ENCODE measurements at places on chromosomes 13 and 19.
A peak's percentile ranks its signal among the peaks of the same experiment; 100 is the strongest.

DNA sequence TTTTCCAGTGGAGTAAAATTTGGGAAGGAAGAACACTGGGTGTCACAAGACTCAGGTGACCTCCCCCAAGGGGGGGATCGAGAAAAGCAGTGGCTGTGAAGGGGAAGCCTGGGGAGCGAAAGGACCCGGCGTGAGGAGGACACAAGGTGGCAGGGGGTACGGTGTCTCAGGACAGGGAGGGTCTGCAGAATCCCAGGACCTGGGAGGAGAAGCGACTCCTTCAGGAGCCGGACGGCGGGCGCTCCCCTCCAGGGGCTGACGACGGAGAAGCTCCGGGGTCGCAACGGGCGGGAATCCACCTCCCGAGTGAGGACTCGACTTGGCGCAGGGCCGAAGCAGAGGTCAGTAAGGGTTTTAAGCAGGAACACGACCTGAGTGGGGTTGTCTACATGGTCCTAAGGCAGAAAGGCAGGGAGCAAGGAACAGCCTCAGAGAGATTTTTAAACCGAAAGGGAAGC lies 529 bp downstream of the ZNF836 start:
- DNase-seq = no peak

GRCh38 chr13:78759704-78760103 lies 100.7 kb upstream of the OBI1 start:
- no peak for DNase-seq

DNA sequence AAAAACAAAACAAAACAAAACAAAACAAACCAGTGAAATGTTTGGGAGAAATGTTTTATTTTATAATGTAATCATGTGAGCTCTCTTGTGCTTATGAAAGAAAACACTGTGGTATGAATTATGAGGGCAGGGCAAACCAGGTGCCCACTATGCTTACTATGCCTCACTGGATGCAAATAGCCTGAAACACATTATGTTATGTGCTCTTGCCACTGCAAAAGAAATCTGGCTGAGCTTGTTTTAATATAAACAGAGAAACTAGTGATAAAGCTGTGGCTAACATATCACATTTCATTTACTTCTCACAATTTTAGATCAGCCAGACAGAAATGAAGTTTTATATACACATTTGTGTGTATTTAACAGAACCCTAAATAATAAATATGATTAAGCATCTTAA lies 8.7 kb upstream of the NBEA start:
- DNase-seq = no peak

GRCh38 chr19:46373491-46374359 lies 26.8 kb downstream of the PPP5C start:
- peak; percentile 86 for DNase-seq

GRCh38 chr13:112740502-112741131 lies 50.8 kb downstream of the ATP11A start:
- no peak for DNase-seq

- DNase-seq = no peak
Measured at GRCh38 chr13:101697745-101698144, 245.3 kb downstream of the ITGBL1 start.

GRCh38 chr13:78593652-78594455 lies 9.5 kb downstream of the POU4F1 start:
- no peak for DNase-seq

DNA sequence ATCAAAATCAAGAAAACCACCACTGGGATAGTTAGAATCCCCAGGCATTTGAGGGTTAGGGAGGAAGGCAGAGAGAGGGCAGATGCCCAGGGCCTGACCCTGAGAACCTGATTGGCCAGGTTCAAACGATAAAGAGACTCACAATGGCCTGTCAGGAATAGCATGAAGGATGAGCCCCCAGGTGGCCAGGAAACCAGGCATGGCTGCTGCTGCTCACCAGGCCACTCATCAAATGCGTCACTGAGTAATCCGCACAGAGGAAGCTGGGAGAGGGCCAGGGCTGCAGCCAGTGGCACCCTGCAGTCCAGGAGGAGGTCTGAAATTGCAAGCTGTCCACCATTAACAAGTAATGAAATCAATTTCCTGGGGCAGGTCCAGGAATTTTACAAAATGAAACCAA lies 111.3 kb downstream of the KATNAL1 start:
- DNase-seq = peak; percentile 3

DNA sequence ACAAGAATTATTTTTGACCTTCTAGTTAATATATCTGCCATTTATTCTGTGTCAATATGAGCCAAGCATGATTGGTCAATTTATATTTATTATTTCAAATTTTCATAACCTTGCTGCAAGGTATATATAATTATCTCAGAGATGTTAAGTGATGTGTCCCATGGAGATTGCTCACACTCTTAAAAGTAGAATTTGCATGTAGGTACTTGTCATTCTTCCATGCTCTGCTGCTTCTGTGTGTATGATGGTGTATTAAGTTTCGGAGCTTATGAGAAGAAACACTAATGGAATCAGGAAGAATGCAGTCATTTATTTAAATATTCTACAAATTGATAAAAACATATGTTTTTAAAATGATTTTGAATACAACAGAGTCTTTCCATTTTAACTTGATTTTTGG lies 586.8 kb upstream of the MIR17HG start:
- DNase-seq = no peak

- DNase-seq = no peak
Measured at GRCh38 chr19:49507803-49508494, 4.5 kb upstream of the FCGRT start.

GRCh38 chr13:98220271-98220791 lies 43.3 kb upstream of the RNF113B start:
- no peak for DNase-seq

DNA sequence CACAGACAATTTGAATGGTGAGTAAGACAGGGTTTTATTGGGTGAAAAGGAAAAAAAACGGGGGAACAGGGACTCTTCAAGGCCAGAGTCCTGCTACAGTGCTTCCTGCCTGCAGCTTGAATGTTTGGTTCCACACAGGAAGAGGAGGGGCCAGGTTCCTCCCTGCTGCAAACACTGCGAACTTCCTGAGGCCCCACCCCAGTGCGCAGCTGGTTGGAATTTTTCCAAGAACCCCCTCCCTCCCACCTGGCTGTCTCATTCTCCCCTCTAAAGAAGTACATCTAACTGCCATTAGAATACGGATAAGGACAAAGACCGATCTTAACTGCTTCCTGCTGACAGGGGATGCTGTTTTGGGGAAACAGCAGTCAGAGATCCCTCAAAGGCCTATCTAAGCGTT lies 184.9 kb downstream of the GGACT start:
- no peak for DNase-seq

GRCh38 chr13:75633285-75633684 lies 2.8 kb upstream of the LMO7 start:
- no peak for DNase-seq

DNA sequence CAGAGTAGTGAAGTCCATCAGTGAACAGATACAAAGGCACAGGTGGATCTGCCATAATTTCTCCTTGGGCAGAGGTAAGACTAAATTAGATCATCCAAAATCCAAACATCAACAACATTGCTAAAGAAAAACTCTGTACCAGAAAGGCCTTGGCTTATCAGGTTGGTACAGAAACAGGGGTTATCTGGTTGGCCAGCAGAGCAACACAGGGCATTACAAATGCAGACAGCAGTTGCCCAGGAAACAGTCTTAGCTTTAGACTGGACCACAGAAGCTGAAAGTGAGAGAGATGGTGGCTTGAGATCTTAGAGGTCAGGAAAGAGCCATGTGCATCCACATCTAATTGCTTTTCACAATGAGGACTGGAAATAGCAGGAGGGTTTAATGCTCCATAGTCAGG lies 26.6 kb upstream of the DGKH start:
- no peak for DNase-seq
